ENCODE measurements at places on chromosomes 12 and 14.

DNA sequence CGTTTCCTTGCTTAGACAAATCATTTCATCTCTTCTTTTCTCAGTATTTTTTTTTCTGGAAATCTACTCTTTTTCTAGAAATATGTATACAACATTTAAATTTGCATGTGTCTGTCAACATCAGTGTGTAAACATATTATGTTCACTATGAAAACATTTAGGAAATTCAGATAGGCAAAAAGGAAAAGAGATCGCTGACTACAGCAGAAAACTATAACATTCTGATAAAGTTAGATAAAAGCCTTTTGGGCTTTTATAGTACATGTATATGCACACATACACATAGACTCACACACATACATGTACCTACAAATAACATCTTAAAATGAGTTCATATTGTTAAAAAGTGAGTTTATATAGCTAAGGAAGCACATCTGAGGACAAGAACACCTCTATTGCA, 142.1 kb downstream of the RAD51B start:
- no peak for DNase-seq

DNA sequence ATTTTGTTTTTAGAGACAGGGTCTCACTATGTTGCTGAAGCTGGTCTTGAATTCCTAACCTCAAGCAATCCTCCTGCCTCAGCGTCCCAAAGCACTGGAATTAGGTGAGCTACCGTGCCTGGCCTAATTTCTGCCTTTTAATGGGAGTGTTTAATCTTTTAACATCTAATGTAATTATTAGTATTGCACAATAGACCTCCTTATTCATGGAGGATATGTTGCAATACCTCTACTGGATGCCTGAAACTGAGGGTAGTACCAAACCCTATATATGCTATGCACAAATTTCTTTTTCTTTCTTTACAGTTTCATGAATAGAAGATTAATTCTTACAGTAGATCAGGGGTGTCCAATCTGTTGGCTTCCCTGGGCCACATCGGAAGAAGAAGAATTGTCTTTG, 47.8 kb downstream of the MYRFL start:
- DNase-seq, result no peak

DNA sequence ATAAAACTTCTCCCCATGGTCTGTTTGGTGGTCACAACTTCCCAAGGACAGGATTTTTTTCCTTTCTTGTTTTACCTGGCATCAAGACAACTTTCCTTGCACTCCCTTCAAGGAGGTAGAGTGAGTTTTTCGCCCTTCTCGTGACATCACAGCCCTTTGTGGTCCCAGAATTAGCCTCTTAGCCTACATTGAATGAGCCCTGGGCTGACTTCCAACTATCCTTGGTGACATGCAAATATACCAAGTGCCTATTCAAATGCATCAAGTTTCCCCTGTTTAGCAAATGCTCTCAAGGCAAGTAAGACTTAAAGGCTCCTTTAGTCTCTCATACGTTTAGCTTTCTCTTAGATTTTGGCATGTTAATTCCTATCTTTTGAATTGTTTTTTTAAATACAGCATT, 36.6 kb downstream of the TC2N start:
- DNase-seq, result peak; percentile 3

DNA sequence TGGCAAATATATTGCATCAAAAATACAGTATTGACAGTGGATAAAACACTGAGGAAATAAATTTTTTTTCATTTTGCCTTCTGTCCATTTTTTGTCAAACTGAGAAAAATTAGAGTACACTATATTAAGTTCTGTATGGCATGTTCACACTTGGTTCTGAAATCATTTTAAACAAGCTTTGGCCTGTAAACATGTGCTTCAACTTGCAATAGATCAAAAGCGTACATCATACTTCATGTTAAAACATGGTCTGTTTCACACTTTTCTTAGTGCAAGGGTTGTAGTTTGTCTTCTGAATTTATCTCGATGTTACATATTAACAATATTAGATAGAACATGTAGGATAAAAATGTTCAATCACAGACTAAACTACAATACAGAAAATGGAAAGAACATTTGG, 208.0 kb downstream of the PCNX1 start:
- DNase-seq, result no peak

- DNase-seq, result no peak
Measured at GRCh38 chr12:5723071-5723470, 222.0 kb downstream of the ANO2 start.

GRCh38 chr14:63938198-63939005, 85.6 kb downstream of the SYNE2 start:
- no peak for DNase-seq

GRCh38 chr12:46675736-46676135, 150.1 kb downstream of the SLC38A4 start:
- DNase-seq, result peak; percentile 64

DNA sequence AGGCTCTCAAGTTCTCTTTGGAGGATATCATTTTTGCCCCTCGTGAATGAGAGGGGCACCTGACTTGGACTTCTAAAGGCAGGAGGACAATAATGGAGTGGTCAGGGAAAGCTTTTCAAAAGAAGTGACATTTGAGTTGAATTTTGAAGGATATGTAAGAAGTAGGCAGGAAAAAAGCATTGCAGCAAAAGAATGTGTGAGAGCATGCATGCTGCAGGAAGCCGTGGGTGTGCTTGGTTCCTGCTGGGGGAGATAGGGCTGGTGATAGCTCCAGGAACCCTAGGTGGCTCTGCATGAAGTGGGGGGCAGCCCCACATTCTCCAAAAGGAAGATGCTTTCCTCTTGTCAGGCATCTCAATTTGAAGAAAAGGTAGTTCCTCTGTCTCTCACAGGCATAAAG, 23.1 kb downstream of the ACVR1B start:
- DNase-seq, result no peak

- DNase-seq, result no peak
Measured at GRCh38 chr14:91322623-91323022, 78.1 kb upstream of the GPR68 start.

DNA sequence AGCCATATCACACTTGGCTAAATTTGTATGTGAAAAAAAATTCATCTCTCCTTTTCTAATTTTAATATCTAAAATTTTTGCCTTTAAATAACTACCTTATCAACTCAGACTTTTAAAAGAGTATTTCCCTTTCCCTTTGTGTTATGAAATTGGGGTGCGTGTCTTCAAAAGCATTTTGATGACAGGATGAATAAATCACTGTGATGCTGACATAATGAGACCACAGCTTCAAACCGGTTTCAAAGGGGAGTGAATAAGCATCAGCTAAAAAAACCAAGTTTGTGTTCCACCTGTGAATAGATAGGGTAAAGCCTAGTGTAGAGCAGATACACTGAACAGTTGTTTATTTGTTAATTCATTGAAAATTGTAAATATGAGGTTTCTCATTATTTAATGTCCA, 85.0 kb downstream of the LGR5 start:
- no peak for DNase-seq

GRCh38 chr14:69693145-69693544, 73.8 kb upstream of the SRSF5 start:
- DNase-seq, result no peak

DNA sequence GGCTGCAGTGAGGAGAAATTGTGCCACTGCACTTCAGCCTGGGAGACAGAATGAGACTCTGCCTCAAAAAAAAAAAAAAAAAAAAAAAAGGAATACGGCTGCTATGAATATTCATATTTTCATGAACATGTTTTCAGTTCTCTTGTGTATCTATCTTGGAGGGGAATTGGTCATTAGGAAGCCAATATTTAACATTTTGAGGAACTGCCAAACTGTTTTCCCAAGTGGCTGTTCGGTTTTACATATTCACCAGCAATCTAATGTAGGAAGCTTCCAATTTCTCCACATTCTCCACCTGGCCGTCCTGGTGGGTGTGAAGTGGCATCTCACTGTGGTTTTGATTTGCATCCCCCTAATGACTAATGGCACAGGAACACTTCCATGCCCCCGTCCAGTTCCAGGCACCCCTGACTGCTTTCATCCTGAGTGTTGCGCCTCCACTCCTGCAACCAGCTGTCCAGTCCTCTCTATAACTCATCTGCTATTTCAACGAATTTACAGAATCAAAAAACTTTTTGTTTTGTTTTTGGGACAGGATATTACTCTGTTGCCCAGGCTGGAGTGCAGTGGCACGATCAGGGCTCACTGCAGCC, 5.7 kb downstream of the STXBP6 start:
- no peak for DNase-seq

GRCh38 chr12:30823156-30823699, 68.5 kb upstream of the CAPRIN2 start:
- DNase-seq, result peak; percentile 26

DNA sequence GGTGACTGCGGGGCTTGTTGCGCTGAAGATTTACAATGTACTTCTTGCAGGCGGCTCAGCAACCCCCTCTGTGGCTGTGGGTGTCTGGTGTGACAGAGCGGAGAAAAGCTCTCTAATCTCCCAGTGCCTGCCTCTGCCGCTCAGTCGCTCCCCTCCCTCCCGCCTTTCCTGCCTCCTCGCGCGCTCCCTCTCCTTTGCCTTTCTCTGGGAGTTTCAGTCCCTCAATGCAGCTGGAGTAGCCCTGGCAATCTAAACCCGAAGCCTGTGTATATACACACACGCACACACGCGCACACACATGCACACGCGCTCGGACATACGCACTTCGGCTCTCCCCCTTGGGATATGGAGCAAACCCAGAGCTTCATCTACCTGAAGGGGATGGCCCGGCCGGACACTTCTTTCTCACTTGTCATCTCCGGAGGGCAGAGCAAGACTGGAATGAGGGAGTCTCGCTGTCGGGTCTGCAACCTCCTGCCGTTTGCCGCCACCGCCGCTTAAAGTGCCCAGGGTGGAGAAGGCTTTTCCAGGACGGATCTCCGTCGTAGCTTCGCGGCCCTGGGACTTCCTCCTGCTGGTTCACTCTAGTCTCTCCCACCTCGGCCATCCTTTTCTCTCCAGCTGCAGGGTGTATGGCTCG, 599 bp upstream of the TRHDE start:
- DNase-seq, result peak; percentile 61

GRCh38 chr12:62530596-62530995, 64.0 kb downstream of the MON2 start:
- peak; percentile 89 for DNase-seq

- peak; percentile 25 for DNase-seq
Measured at GRCh38 chr14:85413836-85414526, 116.0 kb upstream of the FLRT2 start.

DNA sequence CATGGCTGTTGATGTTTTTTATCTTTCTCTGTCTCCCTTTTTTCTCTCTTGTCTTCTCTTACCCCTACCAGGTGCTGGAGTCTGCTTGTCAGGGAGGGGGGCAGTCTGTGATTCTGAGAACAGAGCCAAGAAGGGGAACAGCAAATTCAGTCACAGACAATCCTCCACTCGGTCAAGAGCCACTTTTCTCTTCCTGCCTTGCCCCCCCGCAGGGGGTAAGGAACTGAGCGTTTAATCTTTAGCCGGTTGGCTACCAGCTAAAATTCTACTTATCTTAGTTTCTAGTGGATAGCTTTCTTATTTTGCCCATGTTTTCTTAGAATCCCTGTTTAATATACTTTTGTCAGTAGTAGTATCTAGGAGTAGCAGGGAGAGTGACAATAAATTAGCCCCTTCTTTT, 1.9 kb downstream of the RIMKLB start:
- no peak for DNase-seq

DNA sequence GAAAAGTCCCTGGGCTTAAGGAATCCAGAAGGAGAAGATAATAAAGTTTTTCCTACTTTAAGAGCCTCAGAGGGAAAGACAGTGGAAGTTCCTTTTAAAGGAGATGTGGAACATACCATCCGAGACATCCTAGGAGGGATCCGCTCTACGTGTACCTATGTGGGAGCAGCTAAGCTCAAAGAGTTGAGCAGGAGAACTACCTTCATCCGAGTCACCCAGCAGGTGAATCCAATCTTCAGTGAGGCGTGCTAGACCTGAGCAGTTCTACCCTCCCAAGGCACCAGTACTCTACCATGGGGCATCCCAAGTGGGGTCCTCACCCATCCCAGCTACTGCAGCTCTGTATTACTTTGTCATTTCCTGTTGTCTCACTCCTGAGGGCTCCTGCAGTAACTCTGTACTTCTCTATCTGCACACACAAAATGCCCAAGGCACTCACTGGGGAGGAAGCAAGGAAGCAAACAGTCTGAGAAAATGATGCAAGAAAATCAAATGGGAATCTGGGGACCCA, 3.8 kb downstream of the TINF2 start:
- no peak for DNase-seq

- no peak for DNase-seq
Measured at GRCh38 chr14:74584951-74585350, 27.1 kb downstream of the LTBP2 start.

DNA sequence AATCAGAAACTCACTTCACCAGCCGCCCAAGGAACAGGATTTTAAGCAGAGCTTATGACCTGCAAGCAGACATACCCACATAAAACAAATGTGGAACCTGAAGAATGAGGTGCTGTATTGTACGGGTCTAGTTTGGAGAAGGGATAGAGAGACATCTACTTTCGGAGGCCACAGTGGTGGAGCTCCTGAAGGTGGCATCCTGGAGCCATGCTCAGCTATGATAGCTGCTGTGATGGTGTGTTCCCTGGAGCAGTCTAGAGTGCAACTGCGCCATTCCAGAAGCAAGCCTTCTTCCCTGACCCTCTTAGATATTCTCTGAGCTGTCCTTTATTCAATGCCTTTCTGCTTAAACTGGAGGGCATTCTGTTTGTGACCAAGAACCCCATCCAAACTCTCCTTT, 402.6 kb downstream of the FUT8 start:
- no peak for DNase-seq

DNA sequence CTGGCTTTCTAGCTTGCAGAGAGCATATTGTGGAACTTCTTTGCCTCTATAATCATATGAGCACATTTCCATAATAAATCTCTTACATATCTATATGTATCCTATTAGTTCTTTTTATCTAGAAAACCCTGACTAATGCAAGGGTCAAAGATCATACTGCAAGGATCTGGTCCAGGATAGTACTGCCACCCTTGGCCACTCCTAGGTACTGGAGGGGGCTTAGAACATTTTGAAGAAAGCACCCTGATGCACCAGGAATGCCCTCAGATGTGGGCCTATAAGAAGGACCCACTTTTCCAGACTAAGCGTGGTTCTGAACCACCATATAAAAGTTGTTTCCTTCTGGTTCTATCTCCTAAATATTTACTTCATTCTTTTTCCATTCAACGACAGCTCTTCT, 14.6 kb downstream of the ATXN7L3B start:
- no peak for DNase-seq

GRCh38 chr12:89349814-89350213, 2.5 kb downstream of the DUSP6 start:
- peak; percentile 65 for DNase-seq

- peak; percentile 56 for DNase-seq
Measured at GRCh38 chr12:76032043-76032981, 736 bp upstream of the PHLDA1 start.

DNA sequence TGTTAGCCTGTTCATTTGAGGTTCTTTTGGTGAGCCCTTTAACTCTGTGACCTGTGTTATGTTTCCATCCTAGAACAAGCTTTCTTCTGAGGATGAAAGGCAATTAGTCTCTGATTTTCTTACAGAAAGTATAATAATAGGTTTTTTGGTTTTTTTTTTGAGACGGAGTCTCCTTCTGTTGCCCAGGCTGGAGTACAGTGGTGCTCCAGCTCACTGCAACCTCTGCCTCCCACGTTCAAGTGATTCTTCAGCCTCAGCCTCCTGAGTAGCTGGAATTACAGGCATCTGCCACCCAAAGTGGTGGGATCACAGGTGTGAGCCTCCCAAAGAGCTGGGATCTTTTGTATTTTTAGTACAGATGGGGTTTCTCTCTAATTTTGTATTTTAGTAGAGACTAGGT, 52.7 kb upstream of the SYNE2 start:
- no peak for DNase-seq

- no peak for DNase-seq
Measured at GRCh38 chr14:100333827-100334226, 10.7 kb downstream of the SLC25A47 start.
